ENCODE measurements at places on chromosomes 7 and 10.
A peak's percentile ranks its signal among the peaks of the same experiment; 100 is the strongest.

GRCh38 chr7:92200791-92201190, 21.8 kb upstream of the LRRD1 start:
- DNase-seq: no peak

DNA sequence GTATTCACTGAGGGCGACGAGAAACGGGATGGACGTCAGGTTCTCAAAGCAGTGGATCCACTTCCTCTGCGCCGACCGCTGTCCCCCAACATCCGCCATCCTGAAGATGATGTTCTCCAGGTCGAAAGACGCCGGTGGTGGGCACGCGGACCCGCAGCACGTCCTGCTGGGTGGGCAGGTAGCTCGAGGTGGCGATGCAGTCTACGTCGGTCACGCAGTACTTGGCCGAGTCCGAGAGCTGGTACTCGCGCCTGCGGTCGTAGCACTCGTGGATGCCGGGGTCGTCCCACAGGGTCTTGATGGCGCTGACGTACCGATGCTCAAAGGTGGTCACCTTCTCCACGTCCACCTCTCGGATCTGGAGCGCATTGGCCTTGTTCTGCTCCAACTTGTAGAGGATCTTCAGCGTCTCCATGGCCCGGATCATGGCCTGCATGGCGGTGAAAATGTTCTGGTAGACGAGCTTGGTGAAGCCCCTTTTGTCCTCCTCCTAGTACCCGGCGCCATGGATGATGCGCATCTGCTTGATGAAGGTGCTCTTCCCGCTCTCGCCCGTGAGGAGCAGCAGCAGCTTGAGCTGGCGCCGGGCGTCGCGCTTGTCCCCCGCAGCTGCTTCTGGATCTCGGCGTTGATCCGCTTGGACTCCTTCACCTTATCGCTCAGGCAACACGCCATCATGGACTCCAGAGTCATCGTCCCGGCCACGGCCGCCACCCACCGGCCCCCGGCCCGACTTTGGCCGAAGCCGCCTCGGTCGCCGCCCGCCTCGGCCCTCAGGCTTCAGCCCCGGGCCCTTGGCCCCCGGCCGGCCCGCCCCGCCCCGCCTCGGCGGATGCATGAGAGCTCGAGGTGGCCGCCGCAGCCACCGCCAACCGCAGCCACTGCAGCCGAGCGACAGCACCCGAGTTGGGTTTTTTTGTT, 122.9 kb upstream of the KCTD7 start:
- DNase-seq: no peak

DNA sequence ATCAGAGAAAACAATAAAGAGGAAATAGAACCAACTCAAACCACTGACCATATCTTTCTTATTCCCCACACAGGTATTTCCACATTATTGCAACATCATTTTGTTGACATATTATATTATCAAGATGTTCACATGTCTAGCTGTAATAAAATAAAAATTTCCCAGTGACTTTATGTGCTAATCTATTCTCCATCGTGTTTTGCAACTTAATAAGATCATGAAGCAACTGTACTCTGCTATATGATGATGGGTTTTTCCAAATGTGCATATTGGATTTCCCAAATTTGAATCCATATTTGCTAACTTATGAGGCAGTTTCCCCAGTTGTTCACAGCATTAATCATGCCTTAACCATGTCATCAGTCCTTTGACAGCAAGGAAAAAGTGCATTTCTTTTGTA, 127.8 kb downstream of the ITGB8 start:
- DNase-seq: no peak

DNA sequence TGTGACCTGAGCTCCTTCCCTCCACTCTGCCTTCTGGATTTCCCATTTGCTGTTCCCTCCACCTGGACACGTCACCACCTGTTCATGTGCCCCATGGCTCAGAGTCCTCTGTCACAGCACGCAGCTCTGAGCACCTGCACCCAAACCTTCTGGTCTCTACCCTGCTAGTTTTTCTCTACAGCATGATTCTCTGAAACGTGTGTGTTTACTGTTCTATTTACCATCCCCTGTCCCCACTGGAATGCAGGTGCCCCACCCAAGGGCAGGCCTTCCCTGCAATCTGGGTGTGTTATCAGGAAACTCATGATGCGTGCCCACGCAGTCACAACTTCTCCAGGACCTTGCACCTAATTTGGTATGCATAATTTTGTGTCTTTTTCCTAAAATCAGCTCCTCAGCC, 284.4 kb upstream of the IGFBP3 start:
- DNase-seq: no peak

DNA sequence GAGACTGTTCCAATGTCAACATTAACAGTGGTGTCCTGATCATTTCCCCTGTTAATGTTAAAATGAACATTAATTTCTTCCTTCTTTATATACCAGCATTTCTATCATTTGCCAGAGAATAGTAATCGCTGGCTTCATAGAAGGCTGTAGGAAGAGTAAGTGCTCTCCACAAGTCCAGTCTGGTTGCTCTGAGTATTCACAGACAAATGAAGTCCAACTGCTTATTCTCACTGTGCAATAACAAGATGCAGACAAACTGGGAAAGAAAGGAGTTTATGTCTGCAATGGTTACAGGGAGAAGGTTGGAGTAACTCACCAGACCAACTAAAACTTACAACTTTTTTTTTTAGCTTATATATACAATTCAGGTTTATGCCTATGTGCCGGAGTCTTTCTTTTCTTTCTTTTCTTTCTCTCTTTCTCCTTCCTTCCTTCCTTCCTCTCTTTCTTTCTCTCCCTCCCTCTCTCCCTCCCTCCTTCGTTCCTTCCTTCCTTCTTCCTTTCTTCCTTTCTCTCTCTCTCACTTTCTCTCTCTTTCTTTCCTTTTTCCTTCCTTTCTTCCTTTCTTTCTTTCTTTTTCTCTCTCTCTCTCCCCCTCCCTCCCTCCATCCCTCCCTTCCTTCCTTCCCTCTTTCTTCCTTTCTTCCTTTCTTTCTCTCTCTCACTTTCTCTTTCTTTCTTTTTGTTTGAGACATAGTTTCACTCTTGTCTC, 19.1 kb downstream of the CDC14C start:
- DNase-seq: no peak

DNA sequence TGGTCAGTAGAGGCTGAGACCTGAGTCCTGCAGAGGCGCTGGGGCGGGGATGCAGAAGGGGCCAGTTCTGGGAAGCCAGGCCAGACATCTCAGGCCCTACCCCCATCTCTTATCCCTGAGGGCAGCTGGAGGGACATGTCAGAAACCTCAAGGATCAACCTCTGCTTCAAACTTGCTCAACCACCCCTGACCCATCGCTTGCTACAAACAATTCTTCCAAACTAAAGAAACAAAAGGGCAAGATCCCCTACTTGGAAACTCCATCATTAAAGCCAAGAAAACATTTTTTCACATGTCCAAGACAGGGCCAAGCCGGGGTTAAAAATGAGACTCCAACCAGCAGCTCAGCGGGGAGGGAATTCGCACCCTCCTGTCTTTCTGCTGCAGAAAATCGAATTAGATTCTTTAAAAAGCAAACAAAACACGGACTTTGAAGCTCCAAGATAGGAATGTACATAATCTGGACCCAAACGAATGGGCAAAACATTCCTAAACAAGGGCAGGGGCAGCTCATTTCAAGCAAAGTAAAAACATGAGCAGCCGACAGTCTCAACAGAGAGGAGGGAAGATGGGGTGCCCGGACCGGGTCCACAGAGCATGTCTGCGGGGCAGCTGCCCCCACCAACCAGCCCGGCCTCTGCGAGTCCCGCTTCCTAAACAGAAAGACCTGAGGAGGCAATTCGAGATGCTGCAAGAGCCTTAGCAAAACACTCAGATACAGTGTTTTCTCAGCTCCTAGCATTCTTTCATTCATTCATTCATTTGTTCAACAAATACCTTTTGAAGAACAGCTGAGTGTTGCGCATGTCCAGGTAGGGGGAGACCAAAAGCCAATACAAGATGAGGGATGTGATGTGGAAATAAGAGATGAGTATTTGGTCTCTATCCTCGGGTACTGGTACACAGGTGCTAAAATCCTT, 44.8 kb downstream of the CHST15 start:
- peak; percentile 53 for DNase-seq

- no peak for DNase-seq
Observed at GRCh38 chr7:92694211-92694610, 104.0 kb upstream of the FAM133B start.

DNA sequence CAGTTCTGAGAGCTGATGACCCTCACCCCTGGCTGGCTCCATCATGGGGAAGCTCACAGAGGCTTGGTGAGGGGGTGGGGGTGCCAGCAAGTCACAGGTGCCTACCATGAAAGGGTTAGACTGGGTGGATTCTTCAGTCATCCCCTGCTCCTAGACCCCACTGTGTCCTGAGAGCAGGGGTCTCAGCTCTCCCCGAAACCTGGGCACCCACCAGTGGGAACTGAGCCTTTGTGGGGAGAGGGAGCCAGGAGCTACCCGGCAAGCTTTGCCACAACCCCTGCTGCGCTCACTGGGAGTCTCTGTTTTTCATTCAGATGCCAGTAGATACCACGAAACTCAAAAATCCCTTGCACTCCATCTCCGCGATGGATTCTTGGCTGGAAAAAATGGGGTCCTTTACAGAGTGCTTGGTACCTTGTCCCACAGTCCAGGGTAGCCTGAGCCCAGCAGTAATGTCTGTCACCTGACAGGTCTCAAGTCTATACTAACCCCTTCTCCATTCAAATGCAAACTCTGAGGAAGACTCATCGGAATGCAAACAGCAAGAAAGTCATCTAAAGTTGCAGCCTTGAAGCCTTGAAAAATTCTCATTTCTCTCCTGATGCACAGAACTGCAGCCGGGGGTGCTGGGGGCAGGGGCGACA, 48.9 kb upstream of the ENO4 start:
- no peak for DNase-seq

DNA sequence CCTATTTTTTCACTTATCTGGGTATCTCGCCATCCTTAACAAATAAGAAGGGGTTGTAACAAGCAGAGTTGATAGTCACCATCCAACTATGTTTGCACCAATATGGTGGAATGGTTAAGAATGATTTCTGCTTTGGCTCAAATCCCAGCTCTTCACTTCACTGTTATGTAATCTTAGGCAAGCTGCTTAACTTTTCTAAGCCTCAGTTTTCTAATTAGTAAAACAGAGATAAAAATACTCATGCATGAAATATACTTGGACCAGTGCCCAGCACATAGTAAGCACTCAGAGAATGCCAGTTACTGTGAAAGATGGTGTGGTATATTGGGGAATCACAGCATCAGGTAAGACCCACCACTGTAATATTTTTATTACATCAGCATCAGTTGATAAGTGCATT, 33.6 kb downstream of the ABCB1 start:
- no peak for DNase-seq

- DNase-seq: no peak
Observed at GRCh38 chr10:97016728-97017473, 168.9 kb downstream of the SLIT1 start.

DNA sequence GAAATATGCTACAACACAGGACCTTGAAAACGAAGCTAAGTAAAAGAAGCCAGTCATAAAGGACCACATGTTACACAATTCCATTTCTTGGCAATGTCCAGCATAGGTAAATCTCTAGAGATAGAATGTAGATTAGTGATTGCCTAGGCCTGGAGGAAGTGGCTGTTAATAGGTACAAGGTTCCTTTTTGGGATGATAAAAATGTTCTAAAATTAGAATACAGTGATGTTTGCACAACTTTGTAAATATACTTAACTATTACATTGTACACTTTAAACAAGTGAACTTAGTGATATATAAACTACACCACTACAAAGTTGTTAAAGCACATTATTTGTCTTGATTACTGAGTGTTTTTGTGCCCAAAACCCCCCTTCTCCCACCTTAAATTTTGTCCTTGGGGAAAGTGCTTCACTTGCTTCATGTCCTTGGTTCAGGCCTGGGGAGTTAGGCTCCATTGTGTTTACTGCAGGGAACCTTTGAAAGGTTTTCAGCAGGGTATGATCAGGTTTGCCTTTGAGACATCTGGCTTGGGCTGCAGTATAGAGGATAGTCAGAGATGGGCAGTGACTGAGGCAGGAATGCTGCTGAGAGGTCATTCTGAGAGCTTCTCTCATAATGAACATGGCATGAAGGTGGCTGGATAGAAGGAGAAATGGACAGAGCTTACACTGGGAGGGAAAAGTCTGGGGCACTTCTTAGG, 1052.6 kb downstream of the REEP3 start:
- no peak for DNase-seq

- DNase-seq: peak; percentile 8
Observed at GRCh38 chr10:49367600-49367999, 28.3 kb downstream of the DRGX start.

DNA sequence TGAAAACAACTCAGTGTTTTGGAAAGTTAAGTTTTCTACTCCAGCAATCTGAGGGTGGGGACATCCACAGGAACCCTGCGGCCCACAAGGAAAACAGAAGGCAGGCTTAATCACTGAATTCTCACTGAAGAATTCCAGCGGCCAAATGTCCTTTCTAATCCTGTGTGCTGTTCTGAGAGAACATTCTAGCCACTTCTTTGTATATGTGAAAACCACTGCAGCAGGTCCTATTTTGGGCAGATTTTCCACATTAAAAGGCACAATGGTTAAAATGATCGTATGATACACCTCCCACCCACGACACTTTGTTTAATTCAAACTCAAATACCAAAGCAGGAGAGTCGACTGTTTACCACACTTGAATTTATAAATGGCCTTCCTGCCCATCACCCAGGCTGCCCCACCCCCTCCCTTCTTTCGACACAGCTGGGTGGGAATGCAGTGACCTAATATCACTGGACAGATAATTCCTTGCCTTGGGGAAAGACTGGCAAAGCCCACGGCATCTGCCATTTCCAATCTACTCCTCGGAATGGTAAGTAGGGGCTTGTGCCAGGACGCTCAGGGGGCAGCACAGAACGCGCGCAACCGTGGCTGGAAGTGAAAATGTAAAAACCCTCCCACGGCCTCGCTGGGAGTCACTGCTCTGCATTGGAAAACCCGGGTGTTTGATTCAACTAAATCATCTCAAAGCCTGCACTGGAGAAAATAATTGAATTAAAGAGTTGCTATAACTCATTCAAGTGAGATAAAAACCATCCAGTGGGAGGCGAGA, 67.0 kb downstream of the CTBP2 start:
- DNase-seq: no peak

Data from kidney (tissue), 22 donors.